Fibroblast of gingiva (primary cell): ENCODE measurements at places on chromosomes 16 and 17.

DNA sequence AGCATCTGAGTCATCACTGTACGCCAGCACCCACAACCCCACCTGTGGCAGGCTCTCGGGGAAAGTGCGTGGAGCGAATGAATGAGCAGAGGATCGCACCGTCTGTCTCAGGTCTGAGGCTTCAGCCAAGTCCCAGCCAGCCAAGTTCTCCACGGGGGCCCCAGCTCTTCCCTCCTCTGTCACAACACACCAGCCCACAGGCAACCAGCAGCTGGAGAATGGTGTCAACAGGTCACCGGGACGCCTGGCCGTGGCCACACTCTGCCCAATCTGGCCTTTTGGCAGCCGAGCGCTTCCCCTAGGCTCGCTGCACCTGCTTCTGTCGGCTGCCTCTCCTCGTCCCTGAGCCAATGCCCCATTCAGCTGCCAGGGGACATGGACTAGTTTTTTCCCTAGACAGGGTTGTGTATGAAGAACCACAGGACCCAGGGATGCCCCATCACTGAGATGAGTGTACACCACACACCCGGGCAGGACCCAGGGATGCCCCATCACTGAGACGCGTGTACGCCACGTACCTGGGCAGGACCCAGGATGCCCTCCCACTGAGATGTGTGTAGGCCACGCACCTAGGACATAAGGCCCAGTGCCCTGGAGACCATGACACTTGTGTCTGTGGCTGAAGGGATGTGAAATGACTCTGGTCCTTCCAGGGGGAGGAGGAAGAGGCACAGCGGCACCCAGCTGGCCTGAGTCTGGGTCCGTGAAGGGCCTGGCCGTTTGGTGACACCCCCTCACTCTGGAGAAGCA is 52.8 kb downstream of the ABR start:
- no peak for DNase-seq

DNA sequence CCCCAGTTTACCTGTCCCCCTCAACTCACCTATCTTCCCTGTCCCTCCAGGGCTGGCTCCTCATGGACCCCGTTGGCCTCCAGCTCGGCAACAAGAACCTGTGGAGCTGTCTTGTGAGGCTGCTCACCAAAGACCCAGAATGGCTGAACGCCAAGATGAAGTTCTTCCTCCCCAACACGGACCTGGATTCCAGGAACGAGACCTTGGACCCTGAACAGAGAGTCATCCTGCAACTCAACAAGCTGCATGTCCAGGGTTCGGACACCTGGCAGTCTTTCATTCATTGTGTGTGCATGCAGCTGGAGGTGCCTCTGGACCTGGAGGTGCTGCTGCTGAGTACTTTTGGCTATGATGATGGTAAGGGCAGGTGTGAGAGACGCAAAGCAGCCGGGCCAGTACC is 31.3 kb downstream of the NLRC5 start:
- DNase-seq = no peak

GRCh38 chr17:50148226-50149090 is 2.0 kb downstream of the PPP1R9B start:
- DNase-seq = peak; percentile 47

DNA sequence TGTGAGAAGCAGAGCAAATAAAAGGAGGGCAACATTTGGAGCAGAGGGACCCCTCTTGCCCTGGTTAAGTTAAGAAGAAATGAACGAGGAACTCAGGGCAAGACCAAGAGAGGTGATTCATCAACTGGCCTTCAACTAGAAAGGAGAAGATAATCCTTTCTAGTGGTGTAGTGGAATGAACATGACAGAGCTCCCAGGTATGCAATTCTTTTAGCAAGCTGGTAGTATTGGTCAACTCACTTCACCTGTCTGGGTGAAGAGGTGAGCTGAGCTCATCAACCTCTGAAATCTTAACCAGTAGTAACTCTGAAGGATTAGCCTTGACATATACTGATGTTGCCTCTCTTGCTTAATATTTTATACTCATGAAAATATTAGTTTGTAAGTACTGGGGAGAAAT is 1024.7 kb upstream of the GOT2 start:
- no peak for DNase-seq

GRCh38 chr17:66730461-66730923 is 104.4 kb upstream of the CACNG5 start:
- DNase-seq = no peak

DNA sequence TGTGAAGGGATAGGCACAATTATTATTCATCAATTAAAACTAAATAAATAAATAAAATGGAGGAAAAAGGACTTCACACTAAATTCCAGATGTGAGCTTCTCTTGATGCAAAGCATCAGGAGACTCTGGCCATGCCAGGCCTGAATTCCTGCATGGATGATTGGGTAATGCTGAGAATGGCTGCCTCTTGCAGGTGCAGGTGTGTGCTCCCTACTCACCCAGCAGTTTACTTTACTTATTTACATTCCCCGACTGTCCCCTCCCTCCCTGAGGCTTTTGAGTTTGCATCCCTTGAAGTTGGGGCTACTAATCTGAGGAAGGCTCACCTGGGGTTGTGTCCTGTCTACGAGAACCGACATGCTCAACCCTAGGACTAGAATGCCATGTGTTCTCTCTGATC is 200.4 kb downstream of the SHISA9 start:
- no peak for DNase-seq

- DNase-seq = peak; percentile 37
Observed at GRCh38 chr16:82016263-82016662, 5.0 kb upstream of the SDR42E1 start.

DNA sequence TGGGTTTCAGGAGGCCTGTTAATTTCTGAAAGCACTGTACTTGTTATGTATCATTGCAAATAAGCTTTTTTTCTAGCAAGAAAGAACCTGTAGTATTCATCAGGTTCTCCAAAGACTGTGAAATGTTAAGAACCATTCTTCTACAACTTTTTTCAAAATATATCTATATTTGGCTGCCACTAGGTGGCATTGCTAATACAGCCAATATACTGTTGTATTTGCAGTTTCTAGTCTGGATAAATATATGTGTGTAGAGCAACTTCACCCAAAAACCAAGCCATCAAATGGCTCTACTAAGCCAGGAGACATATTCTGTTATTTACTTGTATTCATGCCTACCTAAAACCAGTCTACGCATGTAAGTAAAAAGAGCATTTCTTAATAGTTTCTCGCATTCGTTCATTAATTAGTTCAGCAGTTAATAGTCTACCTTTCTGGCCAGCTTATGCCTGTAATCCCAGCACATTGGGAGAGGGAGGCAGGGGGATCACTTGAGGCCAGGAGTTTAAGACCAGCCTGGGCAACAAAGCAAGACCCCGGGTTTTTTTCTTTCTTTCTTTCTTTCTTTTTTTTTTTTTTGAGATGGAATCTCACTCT is 39.5 kb downstream of the VMP1 start:
- DNase-seq = peak; percentile 57

- DNase-seq = no peak
Observed at GRCh38 chr17:38883592-38884526, 14.0 kb downstream of the LASP1 start.

- DNase-seq = no peak
Observed at GRCh38 chr16:79508294-79508693, 92.2 kb downstream of the MAF start.

GRCh38 chr16:24701521-24701951 is 27.9 kb upstream of the TNRC6A start:
- DNase-seq = peak; percentile 80

DNA sequence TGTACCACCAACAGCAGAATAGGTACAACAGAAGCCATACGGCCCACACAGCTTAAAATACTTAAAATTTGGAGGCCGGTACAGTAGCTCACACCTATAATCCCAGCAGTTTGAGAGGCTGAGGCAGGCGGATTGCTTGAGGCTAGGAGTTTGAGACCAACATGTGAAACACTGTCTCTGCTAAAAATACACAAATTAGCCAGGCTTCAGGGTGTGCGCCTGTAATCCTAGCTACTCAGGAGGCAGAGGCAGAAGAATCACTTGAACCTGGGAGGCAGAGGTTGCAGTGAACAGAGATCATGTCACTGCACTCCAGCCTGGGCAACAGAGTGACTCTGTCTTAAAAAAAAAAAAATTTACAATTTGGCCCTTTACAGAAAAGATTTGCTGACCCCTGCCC is 17.0 kb downstream of the GFOD2 start:
- DNase-seq = no peak

DNA sequence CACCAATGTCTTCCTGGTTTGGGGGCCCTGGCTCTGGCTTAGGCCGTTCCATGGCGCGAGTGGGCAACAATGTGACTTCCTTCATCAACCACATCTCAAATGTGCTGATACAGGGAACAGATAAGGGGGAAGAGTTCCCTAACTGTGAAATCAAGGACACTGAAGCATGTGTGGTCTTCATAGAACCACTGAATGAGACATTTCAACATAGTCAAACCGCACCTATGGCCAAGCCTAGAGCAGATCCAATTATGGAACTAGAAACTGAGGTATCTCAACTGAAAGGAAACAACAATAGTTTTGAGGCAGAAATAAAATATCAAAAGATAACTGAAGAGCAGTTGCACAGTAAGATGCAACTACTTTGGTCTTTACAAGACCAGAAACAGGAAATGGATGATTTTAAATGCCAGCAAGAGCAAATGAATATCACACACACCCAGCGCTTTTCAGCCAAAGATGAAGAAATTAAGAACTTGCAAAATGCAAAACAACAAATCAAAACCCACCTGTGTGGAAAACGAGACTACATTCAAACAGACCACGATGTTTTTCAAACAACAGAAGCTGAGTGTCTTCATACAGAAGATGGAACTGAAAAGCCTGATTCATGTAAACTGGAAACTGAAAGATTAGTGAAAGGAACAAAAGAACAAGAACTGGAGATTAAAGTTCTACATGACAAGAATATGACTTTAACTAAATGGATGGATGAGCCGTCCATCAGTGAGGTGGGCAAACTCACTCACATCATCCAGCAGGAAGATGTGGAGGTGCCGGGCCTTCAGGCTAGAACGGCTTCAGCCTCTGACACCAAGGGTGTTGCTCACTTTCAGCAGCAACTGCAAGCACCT is 18.1 kb upstream of the LCMT1 start:
- DNase-seq = no peak

DNA sequence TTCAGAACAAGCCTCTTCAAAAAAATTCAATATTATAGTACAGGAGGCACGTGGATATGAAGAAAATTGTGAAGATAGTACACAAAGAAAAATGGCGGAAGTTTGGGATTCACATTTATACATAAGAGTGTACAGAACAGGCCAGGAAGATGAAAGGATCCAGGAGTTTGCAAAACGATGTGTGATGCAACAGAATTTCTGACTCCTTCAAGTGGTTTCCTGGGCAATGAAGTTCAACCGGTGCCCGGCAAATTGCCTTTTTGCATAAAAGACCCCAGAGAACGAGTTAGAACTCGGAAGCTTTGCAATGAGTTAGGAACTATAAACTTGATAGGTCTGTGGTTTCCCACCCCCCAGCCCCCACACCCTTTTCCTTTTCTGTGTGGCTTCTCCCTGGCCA is 189.1 kb downstream of the SALL1 start:
- DNase-seq = no peak

GRCh38 chr16:83561876-83562275 is 245.9 kb upstream of the HSBP1 start:
- DNase-seq = no peak

GRCh38 chr16:25493136-25493811 is 198.5 kb upstream of the HS3ST4 start:
- DNase-seq = no peak

DNA sequence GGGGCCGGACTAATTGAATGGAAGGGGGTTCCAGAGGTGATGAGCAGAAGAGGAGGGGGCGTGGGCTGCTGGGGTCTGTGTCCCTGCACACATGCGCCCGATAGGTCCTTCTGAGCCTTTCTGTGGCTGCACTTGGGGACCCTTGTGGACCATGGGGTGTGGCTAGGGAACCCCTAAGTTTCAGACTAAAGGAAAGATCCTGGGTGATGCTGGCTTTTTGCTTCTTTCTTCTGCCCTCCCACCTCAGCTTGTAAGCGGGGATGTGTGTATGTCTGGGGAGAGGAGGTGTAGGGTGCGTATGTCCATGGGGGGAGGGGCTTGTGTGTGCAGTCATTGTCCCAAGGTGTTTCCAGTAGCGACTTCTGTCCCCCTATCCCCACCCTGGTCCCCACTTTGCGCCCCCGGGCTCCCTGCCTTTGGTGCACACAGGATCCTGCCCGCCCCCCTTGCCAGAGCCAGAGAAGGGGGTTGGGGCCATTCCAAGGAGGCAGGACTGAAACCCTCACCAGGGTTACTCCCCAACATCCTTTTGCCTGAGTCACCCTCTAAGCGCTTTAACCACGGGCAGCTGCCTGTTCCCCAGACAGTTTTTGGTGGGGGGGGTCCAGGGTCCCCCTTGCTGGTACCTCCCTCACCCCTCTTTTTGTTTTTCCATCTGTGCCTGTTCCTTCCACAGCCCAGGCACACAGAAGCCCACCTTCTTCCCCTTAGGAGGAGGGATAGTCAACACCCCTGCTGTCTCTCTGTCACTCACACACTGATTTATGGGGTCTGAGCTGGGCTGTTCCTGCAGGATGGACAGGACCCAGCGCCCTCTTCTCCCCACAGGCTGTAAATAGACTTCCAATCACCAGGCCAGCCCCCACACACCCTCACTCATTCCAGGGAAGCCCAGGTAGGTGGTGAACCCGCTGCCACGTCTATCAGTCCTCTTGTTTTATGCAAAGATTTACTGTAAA is 83.2 kb downstream of the ARHGAP23 start:
- DNase-seq = peak; percentile 39

- no peak for DNase-seq
Observed at GRCh38 chr17:7184091-7184488, 4.9 kb upstream of the ASGR1 start.

- DNase-seq = no peak
Observed at GRCh38 chr17:17579691-17580090, 11.8 kb downstream of the PEMT start.

DNA sequence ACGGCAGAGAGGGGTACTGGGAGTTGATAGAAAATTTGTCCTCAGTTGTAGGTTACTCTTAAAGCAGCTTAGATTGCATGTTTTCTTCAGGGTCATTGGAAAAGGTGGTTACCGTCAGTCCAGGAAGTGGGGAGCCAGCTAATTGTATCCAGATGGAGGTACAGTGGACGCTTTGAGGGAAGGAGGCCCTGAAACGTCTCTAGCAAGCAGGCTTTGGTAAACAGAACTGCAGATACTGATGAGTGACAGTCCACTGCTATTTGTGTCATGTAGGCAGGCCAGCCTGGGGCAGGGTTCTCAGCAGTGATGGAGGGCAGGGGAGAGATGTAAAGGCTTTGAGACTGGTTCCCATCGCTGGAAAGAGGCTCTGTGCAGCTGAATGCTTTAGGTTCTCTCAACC is 30.2 kb upstream of the ST6GALNAC1 start:
- peak; percentile 63 for DNase-seq

GRCh38 chr16:58034774-58035173 is 9.2 kb downstream of the MMP15 start:
- no peak for DNase-seq

GRCh38 chr17:72470734-72471133 is 349.9 kb downstream of the SOX9 start:
- DNase-seq = no peak

GRCh38 chr16:74901606-74902005 is 83.3 kb downstream of the WDR59 start:
- DNase-seq = no peak

- DNase-seq = no peak
Observed at GRCh38 chr16:72967941-72968340, 80.0 kb downstream of the ZFHX3 start.
